Non-pigmented ciliary epithelial cell (primary cell): ENCODE measurements at places on chromosomes 7 and 10.

GRCh38 chr10:67783606-67784294 is 54.2 kb downstream of the DNAJC12 start:
- no peak for DNase-seq

DNA sequence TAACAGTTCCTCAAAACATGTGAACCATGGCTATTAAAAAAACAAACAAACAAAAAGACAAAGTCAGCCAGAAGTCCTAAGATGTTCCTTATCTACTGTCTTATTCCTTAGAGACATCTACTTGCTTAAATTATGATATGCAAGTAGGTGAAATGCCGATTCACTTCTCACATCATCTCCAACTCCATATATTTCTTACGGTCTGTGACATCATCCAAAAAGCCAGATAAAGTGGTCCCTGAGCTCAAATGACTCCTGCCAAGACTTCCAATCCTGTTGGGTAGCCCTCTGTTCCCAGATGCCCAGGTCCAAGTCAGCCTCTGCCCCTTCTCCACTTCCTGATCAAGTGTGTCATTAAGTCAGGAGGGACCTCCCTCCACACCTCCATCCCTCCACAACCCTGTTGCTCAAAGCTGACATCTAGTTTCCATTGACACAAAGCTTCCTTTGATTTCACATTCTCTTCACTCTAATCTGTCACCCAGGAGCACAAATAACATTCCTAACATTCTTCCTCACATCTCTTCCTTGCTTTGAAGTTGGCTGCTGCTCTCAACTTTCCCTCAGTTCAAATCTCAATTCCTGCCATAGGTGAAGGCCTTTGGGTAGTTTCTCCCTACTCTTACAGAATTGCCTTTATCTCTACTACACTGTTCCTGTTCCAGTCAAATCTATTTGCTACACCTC is 56.1 kb upstream of the PDLIM1 start:
- DNase-seq: no peak

- DNase-seq: no peak
Measured at GRCh38 chr7:74092964-74093471, 9.4 kb downstream of the LIMK1 start.

GRCh38 chr7:74286131-74286530 is 3.1 kb upstream of the CLIP2 start:
- no peak for DNase-seq
